ENCODE measurements at places on chromosomes 3 and 15.

DNA sequence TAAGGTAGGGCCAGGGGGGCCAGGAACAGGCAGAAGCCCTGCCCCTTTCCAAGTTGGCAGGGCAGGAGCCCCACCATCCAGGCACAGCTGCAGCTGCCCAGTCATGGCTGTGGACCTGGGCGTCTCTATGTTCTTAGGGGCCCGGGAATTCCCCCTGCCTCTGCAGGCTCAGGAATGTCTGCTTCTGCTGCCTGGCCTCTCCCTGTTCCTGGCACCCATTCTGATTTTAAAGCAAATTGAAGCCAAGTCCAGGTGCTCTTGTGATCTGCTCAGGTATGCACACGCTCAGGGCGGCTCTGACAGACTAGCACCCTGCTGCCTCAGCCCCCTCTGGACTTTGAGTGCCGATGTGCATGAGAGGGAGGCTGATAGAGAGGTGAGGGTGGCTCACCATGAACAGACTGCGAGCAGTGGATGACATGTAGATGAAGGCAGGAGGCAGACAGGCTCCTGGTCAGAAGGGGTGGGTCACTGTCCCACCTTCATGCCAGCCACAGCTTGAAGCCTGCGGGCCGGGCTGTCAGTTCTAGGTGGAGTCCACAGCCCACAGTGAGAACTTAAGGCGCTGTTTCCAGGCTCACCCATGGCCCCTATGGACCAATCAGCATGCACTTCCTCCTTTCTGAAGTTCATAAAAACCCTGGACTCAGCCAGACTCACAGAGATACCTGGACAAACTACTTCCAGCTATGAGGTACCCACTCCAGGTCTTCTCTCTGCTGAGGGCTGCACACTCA is 747.8 kb upstream of the GBE1 start:
- no peak for DNase-seq

- no peak for DNase-seq
These were observed 7.2 kb downstream of the FOXL2 start for GRCh38 chr3:138939561-138940241.

- DNase-seq: no peak
These were observed 58.5 kb upstream of the CTSH start for GRCh38 chr15:79003301-79003700.

- no peak for DNase-seq
These were observed 53.6 kb downstream of the SUMF1 start for GRCh38 chr3:4413467-4413866.

GRCh38 chr3:114848643-114849350 is 298.3 kb downstream of the ZBTB20 start:
- no peak for DNase-seq

DNA sequence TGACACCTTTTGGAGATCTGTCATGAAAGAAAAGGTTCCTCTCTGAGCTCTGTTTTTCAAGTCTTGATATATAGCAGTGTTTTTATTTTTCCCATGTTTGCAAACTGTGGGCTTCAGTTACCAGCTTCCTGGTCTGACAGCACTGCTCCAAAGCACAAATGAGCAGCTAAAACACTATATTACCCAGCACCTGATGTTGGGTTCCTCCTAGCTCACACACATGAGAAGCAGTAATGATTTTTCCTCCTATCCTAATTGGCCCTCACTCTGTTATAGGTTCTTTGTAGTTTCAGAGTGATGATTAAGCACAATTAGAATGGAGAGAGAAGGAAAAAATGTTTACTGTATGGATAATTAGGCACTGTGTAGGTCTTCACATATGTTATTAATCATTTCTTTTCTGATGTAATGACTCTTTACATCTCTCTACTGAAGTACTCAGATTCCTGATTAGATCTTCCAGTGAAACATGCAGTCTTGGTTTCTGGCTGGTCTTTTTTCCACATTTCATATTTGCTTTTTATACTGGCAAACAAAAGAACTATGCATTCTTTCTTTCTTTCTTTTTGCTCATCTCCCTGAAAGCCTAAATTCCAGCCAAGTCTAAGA is 939.7 kb downstream of the NSUN3 start:
- DNase-seq: no peak

DNA sequence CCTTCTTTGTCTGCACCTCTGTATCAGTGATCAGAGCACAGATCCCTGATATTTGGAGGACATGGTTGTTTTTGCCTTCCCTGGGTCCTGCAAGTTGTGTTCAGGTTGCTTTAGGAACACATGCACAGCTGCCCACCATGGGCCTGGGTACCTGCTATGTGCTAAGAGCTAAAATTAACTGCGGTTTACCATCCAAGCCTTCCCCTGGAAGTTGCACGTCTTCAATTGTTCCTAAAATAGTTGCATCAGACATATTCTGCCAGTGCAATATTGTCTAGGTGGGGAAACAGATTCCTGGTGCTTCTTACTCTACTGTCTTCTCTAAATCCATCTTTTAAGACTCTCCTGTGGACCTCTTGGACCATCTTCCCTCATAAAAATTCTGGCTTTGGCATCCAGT is 80.9 kb downstream of the PDE8A start:
- no peak for DNase-seq

- DNase-seq: no peak
These were observed 86.8 kb downstream of the MYO5A start for GRCh38 chr15:52441841-52442240.

DNA sequence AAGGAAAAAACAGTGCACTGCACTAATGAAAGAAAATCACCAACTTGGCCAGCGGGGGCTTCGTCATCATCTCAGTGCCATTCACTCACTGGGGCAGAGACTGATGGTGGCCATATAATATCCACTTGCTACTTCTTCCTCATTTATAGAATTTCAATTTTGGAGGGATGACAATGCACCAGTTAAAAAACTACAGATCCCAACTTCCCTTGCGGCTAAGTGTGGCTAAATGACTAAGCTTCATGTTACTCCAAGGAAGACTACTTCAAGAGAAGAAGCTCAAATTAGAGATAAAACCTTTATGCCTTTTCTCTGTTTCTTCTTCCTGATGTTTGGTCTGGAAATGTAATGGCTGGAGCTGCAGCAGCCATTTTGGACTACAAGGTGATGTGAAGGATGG is 38.8 kb downstream of the NGLY1 start:
- no peak for DNase-seq

GRCh38 chr3:120640231-120640630 is 41.8 kb downstream of the HGD start:
- no peak for DNase-seq

- no peak for DNase-seq
These were observed 101.2 kb upstream of the TP63 start for GRCh38 chr3:189529889-189530471.

- peak; percentile 60 for DNase-seq
These were observed at the start of the genes GLT8D1 and SPCS1 for GRCh38 chr3:52705688-52706686. Gene GLT8D1, minus strand, starts transcription at chr3:52705791. Its CDS starts 5,331 bp downstream, at chr3:52700460. Gene SPCS1, plus strand, starts transcription at chr3:52706106. Its CDS starts 141 bp downstream, at chr3:52706247.

- DNase-seq: no peak
These were observed 670.6 kb downstream of the PLOD2 start for GRCh38 chr3:145490088-145491048.

DNA sequence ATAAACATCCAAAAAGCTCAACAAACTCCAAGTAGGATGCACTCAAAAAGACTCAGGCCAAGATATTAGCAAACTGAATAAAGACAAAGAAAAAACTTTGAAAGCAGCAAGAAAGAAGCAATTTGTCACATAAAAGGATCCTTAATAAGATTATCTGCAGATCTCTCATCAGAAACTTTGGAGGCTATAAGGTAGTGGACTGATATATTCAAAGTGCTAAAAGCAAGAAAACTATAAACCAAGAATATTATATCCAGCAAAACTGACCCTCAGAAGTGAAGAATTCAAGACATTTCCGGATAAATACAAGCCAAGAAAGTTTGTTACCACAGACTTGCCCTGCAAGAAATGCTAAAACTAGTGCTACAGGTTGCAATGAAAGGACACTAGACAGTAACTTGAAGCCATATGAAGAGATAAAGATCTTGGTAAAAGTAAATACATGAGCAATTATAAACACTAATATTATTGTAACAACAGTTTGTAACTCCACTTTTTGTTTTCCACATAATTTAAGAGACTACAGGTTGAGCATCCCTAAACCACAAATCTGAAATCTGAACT is 23.6 kb downstream of the C3orf33 start:
- DNase-seq: no peak

GRCh38 chr15:55277116-55277564 is 12.5 kb downstream of the RAB27A start:
- no peak for DNase-seq

- DNase-seq: no peak
These were observed 19.2 kb downstream of the RBP2 start for GRCh38 chr3:139457066-139457465.

GRCh38 chr15:65873256-65873655 is 4.0 kb downstream of the RAB11A start:
- no peak for DNase-seq

Measured in stimulated activated CD8-positive, alpha-beta memory T cell treated with anti-CD3 and anti-CD28 coated beads, Interleukin-4, amount 100 ng/mL, for 4 hours (primary cell).